Mesenchymal stem cell (in vitro differentiated cells and primary cell): ENCODE measurements at places on chromosomes 6 and 20.

GRCh38 chr20:2417213-2417541, 36.5 kb downstream of the TGM6 start:
- no peak for DNase-seq

DNA sequence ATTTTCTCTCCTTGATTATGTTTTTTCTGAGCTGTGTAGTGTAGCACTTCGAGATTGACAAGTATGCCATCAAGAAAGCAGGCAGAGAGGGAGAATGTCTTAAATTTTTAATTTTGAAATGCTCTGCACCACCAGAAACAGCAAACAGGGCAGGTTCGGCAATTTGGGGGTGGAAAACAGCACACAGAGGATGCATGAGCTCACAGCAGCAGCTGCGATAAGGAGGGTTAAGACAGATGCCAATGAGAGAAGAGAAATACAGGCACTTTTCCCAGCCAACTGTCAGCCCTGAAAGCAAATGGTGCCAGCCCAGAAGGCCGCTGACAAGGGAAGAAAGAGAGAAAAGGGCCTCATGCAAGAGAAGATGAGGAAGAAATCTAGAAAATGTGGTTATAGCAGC, 15.1 kb upstream of the SNRPB2 start:
- DNase-seq = no peak

DNA sequence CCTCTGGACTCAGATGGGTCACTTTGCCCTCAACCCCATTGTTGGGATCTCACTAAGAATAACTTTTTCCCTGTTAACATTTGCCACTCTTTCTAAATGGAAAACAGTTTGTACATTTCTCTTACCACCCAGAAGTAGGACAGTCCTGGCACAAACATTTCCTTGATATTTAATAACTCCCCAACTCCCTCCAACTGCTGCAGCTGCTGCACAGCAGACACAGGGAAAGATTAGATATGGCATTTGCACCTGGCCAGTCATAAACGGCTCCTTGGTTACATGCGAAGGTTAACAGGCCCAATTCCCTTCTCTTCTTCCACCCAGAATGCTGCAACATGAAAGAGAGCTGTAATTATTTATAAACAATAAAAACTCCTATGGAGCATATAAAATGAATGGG, 55.9 kb upstream of the SOX4 start:
- no peak for DNase-seq

DNA sequence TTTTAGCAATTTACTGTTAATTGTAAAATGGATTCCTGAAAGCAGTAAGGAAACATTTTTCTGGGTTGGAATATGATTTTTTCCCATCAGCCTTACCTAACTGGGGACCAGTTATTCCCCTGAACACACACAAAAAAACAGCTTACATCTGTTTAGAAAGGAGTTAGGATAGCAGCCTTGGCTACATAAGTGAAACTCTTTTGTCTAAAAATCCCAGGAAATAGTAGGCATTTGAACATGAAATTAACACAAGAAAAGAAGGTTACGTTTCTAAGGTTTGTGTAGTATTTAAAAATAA, 696.2 kb upstream of the MARCKS start:
- DNase-seq = no peak

GRCh38 chr6:9540534-9541126, 874.2 kb downstream of the TFAP2A start:
- peak; percentile 52 for DNase-seq

DNA sequence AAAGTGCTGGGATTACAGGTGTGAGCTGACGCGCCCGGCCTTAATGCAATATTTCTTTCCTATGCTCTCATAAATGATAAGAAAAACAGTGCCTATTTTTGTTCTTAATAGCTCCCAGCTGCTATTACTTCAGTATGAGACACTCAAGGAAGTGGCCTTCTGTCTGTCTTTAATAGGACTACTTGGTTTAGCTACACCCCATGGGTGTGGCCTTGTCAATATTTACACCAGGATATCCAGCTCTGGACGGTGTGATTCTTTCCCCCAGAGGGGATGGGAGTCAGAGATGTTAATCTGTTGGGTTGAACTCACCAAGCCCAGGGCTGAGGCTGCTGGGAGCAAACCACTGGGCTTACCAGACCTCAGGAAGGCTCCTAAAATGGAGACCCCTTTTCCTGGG, 134.2 kb downstream of the CEP57L1 start:
- no peak for DNase-seq

DNA sequence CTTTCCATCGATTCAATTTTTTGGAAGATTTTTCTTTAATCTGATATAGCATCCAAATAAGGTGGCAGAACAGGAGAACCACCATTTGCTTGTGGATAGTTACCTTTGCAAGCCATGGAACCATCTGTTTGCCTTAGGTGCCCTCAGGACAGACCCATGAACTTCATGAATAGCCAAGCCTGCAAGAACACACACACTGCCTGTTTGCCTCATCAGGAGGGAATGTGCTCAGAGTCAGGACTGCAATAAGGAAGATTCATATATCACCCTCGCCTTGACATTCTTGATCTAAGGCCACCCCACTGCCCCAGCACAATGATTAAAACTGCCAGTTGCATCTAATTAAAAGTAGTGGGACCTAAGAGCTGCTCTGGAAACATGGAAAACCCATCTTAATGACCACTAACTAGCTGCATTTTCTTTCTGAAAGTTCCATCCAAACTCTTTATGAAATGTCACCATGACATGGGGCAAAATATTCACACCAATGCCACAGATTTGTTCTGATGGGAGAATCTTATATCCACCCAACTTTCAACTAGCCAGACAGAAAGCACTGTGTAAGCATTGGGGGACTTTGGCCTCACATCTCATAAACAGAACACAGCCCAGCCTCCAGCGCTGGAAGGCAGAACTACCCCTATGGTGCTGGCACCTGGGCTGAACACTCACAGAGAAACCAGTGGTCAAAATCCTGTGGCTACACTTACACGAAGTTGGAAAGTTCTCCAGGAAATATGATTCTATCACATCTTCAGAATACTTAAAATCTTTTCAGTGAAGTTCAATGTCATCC, 48.3 kb downstream of the TBXT start:
- no peak for DNase-seq

DNA sequence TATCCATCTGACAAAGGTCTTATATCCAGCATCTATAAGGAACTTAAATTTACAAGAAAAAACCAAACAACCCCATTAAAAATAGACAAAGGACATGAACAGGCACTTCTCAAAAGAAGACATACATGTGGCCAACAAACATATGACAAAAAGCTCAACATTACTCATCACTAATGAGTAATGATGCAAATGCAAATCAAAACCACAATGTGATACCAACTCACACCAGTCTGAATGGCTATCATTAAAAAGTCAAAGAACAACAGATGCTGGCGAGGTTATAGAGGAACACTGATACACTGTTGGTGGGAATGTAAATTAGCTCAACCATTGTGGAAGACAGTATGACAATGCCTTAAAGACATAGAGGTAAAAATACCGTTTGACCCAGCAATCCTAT, 13.9 kb downstream of the MACROD2 start:
- DNase-seq = no peak

DNA sequence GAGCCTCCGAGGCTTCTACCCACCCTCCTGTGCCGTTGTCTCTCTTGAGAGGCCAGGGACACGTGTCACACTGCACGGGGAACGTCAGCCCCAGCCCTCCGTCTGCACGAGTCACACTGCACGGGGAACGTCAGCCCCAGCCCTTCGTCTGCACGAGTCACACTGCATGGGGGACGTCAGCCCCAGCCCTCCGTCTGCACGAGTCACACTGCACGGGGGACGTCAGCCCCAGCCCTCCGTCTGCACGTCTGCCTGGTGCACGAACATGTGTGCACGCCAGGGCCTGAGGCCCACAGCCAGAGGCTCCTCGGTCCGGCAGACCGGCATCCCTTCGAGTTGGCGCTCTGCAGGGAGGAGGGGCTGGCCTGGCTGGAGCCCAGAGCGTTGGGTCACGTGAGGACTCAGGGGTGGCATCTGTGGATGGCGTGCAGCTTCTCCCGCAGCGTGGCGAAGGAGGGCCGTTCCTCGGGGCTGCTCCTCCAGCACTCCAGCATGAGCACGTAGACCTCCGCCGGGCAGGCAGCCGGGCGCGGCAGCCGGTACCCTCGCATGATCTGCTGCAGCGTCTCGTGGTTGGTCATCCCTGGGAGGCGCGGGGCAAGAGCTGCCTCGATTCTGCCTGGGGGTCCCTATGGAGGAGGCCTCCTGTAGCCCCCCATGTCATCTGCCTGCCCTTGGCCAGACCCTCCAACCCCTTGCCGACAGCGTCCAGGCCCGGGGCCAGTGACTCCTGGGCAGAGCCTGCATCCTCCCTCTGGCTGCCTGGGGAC, 3.4 kb upstream of the PTK6 start:
- DNase-seq = peak; percentile 50

GRCh38 chr6:33621711-33622388, 728 bp downstream of the ITPR3 start:
- peak; percentile 28 for DNase-seq

DNA sequence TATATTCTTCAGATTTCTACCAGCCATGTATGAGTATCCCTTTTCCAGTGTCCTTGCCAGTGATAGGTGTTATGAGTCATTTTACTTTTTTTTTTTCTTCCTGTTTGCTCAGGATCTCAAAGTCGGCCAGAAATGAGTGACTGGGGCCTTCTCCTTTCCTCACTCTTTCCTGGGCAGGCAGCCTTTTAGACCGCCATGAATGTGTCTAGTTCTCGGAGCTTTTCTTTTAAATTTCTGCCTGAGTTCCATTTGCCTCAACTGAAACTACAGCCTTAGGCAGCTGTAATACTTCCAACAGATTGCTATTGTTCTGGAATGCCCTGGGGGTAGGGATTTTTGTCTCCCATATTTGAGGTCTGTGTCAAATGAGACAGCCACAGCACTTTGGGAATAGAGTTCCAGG, 83.7 kb downstream of the STXBP5 start:
- peak; percentile 41 for DNase-seq

DNA sequence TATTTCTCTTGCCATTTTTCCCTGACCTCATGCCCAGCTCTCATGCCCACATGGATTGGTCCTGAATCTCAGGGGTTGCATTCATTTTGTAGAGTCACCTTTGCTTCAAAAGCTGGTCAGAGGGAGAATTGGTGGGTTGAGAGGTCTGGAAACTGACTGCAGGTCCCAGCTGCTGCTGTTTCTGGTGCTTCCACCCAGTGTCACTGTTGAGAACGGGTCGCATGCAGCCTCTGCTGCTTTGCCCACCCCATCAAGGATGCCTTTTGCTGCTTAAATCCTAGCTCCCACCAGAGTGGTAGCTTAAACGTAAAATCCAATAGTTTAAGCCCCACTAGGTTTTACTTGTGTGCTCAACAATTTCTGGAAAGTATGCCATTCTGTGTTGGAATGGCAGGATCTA, 211.4 kb upstream of the TSHZ2 start:
- DNase-seq = no peak

GRCh38 chr6:156885562-156885961, 108.4 kb downstream of the ARID1B start:
- DNase-seq = no peak

DNA sequence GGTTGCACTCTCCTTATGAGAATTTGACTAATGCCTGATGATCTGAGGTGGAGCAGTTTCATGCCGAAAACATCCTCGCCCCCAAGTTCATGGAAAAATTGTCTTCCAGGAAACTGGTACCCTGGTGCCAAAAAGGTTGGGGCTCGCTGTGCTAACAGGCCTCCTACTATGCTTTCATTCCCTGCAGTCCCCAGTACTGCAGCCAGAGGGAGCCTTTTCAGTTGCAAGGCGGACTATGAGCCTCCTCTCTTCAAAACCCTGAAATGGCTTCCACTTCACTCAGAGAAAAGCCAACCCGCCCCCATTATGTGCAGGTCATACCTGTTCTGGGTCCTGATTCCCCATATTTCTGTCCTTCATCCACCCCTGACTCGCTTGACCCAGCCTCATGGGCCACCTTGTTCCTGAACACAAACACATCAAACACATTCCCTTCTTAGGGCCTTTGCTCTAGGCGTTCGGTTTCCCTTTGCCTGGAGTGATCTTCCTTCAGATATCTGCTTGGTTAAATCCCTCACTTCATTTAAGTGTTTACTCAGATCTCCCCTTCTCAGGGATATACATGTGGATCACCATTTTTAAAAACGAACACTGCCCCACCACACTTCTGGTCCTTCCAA, 173.7 kb downstream of the PHACTR1 start:
- no peak for DNase-seq

- peak; percentile 46 for DNase-seq
These were observed 81.7 kb downstream of the COL9A1 start for GRCh38 chr6:70221025-70221714.

GRCh38 chr6:170205534-170206316, 85.2 kb downstream of the DLL1 start:
- no peak for DNase-seq

DNA sequence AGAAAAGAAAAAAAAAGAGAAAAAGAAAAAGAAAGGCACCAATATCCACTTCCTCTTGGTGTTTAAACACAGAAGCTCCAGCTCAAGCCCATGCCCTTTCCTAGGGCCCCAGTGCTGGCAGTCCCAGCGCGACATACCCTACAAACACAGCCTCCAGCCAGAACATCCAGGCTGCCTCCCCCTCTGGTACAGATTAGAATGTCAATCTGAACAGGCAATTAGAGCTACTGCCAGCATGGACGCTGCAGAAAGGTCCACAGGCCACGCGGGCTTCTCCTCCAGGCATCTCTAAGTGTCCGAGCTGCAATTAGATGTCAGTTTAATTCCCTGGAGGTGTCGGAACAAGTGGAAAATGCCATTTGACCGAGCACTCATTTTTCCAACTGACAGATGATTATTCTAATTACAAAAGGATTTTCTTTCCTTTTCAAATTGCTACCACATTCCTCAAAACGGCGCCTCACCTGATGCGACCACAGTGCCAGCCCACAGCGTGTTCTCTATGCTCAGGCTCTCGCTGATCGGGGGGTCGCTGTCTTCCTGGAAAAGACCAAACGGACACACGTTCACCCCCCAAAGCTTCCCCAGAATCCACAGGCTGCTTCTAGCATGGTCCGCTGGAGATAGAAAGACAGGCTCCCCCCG, 79.5 kb downstream of the ATP9A start:
- DNase-seq = no peak

DNA sequence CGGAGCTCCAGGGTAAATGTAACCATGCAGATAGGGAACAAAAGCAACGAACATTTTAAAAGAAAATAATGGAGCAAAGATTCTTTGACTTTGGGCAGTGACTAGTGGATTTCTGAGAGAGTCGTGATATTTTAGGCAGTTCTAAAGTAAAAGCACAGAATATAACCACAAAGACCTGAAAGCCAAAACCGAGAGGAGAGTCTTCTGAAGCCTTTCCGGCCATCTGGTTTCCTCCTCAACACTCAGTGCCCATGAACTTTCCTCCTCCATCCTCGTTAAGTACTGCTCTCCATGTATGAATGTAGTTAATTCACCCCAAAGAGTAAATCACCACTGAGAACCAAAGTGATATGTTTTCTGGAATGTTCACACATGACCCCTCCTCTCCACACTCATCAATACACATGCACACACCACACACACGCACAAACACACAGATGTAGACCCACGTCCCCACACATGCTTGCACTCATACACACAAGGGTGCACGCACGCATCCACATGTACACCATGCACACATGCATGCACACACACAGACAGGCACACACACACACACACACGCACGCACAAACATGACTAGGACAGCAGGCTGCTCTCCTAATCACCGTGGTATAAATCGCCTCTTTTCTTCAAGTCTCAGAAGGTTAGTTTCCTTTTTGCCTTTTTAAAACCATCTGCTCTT, 109.5 kb downstream of the MYLK4 start:
- no peak for DNase-seq

GRCh38 chr6:16596616-16597331, 164.5 kb downstream of the ATXN1 start:
- no peak for DNase-seq

GRCh38 chr20:3744806-3745685, 12.6 kb downstream of the HSPA12B start:
- peak; percentile 81 for DNase-seq

- peak; percentile 57 for DNase-seq
These were observed 23.7 kb downstream of the PEX7 start for GRCh38 chr6:136846046-136846445.
